Adipocyte (in vitro differentiated cells): ENCODE measurements at places on chromosomes 3 and 15.

GRCh38 chr3:45371621-45372020 is 16.8 kb upstream of the LARS2 start:
- DNase-seq: no peak

- DNase-seq: peak; percentile 58
Measured at GRCh38 chr3:186930641-186931531, 560 bp downstream of the ST6GAL1 start.

GRCh38 chr3:112115806-112116383 is 17.2 kb downstream of the GCSAM start:
- DNase-seq: no peak

- DNase-seq: peak; percentile 75
Measured at GRCh38 chr3:52231502-52232278, 6.2 kb upstream of the TLR9 start.

DNA sequence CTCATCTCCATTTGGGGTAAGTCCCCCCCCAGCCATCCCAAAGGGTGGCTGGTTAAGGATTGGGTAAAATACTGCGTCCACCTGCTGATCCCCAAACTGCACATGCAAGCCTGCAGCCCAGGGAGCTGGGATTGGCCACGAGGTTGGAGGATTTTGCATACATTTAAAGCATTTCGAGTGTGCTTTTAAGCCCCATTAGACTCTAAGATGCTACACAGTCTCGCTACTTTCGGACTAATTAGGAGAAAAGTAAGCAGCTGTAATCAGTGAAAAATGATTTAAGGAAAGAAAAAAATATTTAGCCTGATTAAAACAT is 23.9 kb downstream of the SLC6A6 start:
- DNase-seq: no peak

- peak; percentile 68 for DNase-seq
Measured at GRCh38 chr15:60399931-60400330, 2.1 kb upstream of the ANXA2 start.

- DNase-seq: peak; percentile 68
Measured at GRCh38 chr3:30162579-30162978, 443.8 kb upstream of the TGFBR2 start.

- peak; percentile 88 for DNase-seq
Measured at GRCh38 chr3:152272771-152273242, 4.1 kb downstream of the MBNL1 start.
